ENCODE measurements at places on chromosomes 4 and X.
A peak's percentile ranks its signal among the peaks of the same experiment; 100 is the strongest.

DNA sequence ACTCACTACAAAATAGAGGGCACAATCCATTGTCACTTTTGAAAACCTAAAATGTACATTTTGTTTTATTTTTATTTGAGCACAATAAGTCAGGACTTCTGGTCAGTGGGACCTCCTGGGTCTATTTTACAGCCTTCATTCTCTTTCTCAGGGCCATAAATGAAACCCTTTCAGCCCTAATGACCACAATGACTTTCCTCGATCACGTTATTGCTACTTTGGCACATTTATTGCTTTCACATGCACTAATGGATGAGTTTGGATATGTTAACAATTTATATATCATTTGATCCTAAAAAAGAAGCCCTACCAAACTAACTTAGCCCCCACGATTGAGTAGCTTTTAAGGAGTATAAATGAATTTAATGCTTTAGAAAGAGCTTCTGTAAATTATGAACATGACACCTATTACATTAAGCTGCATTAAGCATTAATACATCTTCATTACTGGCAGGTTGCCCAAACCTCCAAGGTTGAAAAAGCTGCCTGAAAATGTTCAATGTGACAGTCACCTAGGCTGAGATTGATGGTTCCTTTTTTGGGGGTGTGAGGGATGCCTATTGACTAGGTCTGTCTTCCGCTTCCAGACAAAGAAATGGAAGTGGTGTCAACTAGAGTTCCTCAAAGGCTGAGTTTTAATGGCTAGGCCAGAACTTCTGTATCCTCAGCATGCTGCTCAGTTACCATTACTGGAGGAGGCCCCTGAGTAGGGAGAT, 296.4 kb downstream of the GPAT3 start:
- no peak for DNase-seq

- DNase-seq = no peak
Observed at GRCh38 chrX:3807906-3808305, 94.5 kb upstream of the PRKX start.

GRCh38 chrX:57586360-57586759, 5.5 kb upstream of the ZXDB start:
- DNase-seq = no peak

GRCh38 chr4:67910585-67910905, 26.7 kb upstream of the TMPRSS11D start:
- DNase-seq = no peak

DNA sequence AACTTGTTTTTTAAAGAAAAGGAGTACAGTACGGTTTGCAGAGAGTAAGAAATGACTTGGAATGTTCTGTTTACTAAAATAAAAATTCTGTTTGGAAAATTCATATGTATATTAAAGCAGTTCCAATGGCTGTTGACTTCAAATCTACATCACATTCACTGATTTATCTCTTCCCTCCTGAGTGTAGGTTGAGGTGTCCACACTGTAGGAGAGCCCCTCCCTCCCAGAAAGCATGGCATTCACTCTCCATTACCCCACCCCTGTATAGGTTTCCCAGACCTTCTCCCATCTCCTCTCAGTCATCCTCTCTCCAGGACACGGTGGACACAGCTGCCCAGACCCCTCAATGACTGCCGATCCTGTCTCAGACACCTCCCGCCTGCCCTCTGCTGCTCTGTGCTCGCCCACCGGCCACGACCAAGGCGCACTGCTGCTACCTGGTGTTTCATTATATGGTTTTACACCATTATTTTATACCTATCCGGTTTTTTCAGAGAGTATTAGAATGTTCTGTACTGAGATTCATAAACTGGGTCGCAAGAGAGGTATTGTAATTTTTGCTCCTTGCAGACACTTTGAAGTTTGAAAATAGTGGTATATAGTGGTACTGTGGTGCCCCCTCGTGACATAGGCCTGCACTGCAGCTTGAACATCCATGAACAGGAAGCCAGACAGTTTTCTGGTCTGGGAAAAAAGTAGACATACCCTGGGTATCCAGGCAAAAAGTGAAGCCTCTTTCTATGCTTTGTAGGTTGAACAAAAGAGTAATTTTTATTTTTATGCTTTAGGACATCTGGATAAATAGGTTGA, 38.8 kb upstream of the BEX4 start:
- DNase-seq = peak; percentile 67

DNA sequence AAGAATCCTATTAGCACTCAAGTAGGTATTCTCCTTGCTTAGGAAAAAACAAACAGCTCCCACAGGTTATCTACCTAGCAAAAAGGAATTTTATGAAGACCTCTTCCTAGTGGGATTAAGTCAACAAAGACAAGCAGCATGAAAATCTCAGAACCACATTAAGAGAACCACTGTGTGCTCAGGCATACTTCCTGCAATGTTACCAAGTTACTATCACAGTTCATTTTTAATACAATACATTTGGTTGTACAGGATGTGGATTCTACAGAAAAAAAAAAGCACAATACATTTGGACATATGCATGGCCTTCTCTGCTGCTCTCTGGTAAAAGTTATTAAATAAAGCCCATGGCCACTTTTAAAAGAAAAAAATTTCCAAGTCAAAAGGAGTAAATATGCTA, 193.7 kb downstream of the PPP3CA start:
- no peak for DNase-seq

- peak; percentile 39 for DNase-seq
Observed at GRCh38 chrX:155148724-155149537, 67.3 kb upstream of the VBP1 start.

- DNase-seq = no peak
Observed at GRCh38 chr4:101008503-101008902, 338.8 kb downstream of the PPP3CA start.

DNA sequence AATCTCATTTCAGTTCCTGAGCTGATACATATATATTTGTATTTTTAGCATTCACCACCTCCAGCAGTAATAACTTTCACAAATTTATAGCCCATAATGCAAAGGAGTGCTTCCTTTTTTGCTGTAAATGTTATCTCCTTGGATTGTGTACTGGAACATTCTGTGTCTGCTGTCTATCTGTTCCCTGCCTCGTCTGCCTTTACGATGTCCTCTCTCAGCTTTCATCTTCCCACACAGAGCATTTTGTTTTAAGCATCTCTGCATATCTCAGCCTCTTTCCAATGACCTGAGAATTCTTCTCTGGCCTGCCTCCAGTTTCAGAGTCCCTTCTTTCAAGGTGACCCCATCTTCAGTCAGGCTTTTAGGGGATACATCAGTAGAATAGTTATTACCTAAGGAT, 43.1 kb downstream of the GYG2 start:
- DNase-seq = no peak

DNA sequence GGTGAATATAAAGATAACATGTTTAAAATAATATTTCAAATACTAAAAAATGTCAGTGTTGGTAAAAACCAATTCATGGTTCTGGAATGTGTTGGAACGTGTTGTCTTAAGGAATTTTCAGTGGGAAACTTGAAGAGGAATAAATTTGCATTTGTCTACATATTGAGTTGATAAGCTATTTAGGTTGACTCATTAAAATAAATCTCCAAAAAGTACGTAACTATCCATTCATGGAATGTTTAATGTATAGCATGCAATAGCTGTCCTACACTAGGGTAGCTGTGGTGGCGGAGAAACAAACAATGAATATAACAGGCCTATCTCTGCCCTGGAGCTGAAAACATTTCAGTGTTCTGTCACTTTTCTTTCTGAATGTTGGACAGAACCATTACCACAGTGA, 20.3 kb downstream of the SHISA3 start:
- no peak for DNase-seq

GRCh38 chr4:184099535-184099966, 118.1 kb downstream of the ENPP6 start:
- no peak for DNase-seq

- no peak for DNase-seq
Observed at GRCh38 chr4:115671581-115671980, 558.2 kb upstream of the NDST4 start.

DNA sequence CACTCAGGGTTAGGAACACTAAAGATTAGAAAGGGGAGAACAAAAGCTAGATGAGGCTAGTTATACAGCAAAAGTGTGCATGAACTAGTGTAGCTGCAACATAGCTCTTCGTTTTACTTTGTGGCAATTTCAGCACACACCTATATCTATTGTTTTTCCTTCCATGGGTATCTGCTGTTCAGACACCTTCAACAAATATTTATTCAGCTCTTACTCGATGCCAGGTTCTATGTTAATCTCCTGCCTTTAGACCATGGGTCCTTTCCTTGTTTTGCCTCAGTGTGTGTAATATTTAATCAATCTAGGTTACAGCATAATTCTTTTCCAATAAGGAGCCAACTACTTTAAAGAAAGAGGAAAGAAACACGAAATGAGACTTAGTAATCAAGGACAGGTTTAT, 10.4 kb upstream of the FAM9A start:
- no peak for DNase-seq

- DNase-seq = no peak
Observed at GRCh38 chr4:25310066-25310802, 2.3 kb upstream of the ZCCHC4 start.

GRCh38 chr4:176735300-176735699, 57.4 kb downstream of the VEGFC start:
- DNase-seq = peak; percentile 51

Data from choroid plexus epithelial cell (primary cell).